Activated CD8-positive, alpha-beta memory T cell treated with anti-CD3 and anti-CD28 coated beads for 48 hours (primary cell): ENCODE measurements at places on chromosomes 11 and 22.

DNA sequence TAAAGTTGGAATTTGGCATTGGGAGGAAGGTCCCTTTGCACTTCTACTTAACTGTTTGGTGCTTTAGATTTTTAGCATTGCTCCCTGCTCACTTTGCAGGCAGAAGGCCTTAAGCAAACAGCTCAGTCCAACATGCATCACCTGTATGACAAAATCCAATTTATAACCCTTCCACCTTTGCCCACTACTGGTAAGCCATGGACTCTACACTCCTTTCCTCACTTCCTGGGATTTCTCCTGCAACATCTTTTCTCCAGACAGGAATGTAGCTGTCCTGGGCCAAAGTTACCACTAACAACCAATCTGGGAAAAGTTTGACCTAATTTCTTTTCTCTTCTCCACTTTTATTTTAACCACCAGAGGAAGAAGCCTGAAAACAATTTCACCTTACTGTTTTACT lies 1.8 kb upstream of the OR2D2 start:
- DNase-seq = no peak

DNA sequence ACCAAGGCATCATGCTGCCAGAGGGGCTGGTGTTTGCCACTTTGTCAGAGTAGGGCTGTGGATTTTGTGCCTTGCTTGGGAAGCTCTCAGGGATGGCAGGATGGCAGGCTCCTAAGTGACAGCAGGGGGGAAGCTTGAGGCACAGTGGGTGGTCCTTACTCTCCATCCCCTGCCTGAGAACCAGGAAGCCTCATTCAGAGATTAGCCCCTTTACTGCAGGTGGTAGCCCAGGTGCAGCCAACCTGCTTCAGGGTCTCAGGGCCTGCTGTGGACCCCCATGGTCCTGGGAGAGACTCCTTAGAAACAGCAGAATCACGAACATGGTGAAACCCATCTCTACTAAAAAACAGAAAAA lies 8.9 kb upstream of the ST3GAL4 start:
- no peak for DNase-seq

GRCh38 chr11:66322732-66323427 lies 6.0 kb upstream of the CD248 start:
- DNase-seq = no peak

DNA sequence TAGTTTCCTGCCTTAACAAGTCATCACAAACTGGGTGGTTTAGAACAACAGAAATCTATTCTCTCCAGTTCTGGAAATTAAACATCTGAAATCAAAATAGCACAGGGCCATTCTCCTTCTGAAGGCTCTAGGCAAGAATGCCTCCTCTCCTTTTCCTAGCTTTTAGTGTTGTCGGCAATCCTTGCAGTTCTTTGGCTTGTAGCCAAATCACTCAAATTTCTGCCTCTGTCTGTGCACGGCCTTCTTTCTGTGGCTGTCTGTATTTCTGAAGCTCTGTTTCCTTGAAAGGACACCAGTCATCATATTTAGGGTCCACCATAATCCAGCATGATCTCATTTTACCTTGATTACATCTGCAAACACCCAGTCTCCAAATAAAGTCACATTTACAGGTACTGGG lies 795.5 kb downstream of the METTL15 start:
- no peak for DNase-seq

- DNase-seq = no peak
Observed at GRCh38 chr11:115959081-115959486, 454.9 kb upstream of the CADM1 start.
